ENCODE measurements at places on chromosomes 6 and 20.
A peak's percentile ranks its signal among the peaks of the same experiment; 100 is the strongest.

- no peak for DNase-seq
Measured at GRCh38 chr6:129073691-129074395, 190.9 kb downstream of the LAMA2 start.

GRCh38 chr6:105310371-105310770 is 92.5 kb downstream of the PREP start:
- peak; percentile 44 for DNase-seq

- peak; percentile 18 for DNase-seq
Measured at GRCh38 chr6:143806282-143807102, 36.6 kb upstream of the LTV1 start.

- DNase-seq, result peak; percentile 95
Measured at GRCh38 chr20:43955062-43955749, 40.6 kb downstream of the TOX2 start.

Measured in epithelial cell of esophagus (primary cell).